ENCODE measurements at places on chromosomes 12 and 14.

- DNase-seq: no peak
Observed at GRCh38 chr14:51396222-51396815, 156.3 kb downstream of the TMX1 start.

DNA sequence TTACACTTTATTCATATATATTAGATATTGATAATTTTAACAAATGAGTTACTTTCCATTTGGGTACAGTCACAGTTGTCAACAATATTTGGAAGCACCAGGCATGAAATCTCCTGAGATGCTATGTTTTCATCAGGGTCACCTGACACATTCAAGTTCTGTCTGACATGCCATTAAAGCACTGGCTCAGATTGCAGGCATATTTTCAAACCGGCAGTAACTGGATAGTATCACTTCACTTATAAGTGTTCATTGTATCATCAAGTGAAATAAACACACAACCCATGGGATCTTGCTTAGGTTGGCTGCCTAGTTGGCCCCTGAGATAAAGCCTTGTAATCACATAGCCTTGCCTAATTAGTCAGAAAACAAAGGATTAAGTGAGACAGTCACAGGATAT, 4.8 kb downstream of the IFNG start:
- DNase-seq: no peak

GRCh38 chr12:6056406-6057240, 67.8 kb downstream of the VWF start:
- no peak for DNase-seq

- DNase-seq: no peak
Observed at GRCh38 chr14:73237219-73237785, at the start of gene PAPLN. TSS of gene PAPLN (plus strand) at chr14:73237506. CDS start at chr14:73239779, 2,273 bp downstream.

GRCh38 chr12:39712334-39712733, 92.7 kb upstream of the ABCD2 start:
- no peak for DNase-seq
